ENCODE measurements at places on chromosomes 1 and 21.

GRCh38 chr1:61536174-61537108 lies 188.5 kb downstream of the TM2D1 start:
- DNase-seq: no peak

DNA sequence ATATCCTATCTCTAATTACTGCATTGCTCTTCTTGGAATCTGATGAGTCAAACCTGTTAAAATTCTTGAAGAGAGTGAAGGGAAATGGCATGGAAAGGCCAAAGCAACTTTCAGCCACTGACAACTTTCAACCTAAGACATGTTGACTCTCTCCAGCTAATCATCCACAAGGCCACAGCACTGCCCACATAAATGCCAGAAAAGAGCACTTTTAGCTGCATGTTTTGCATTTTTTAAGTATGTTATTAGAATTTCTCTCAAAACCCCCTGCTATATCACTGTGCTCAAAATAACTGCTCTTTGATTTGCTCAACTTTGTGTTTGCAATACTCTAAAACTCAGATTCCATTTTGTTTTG lies 352.5 kb downstream of the ADGRL2 start:
- DNase-seq: no peak

DNA sequence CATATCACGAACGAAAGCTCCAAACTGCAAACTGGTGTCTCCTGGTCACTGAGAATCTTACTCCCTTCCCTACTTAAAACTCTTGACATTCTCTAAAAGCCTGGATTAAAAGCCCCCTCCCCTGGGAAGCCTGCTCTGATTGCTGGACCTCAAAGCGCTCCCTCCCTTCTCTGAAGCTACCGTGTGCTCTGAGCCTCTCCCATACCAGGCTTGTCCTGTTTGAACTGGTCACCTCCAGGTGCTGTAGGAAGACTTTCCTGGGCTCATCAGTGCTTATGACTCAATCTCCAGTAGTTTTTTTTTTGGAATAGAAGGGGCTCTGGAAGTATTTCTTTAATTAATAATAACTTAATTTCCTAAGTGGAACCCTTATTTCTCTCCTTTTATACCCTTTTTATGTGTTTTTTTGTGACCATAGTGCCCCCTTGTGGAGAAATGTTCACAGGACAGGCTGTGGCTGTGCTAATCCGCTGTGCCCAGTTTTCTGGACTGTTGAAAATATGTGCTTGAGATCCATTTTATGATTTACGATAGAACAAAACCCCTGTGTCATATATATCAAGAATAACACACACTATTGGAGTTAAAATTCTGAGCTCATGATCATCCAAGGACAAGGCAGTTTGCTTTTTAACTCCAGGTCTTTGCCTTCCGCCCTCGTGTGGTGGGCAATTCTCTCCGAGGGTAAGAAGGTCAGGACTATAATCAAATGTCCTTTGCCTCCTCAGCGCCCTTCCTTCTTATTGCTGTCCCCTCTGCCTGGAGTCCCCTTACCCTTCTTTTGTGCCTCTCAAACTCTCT lies 16.9 kb downstream of the MTARC1 start:
- DNase-seq: peak; percentile 42

DNA sequence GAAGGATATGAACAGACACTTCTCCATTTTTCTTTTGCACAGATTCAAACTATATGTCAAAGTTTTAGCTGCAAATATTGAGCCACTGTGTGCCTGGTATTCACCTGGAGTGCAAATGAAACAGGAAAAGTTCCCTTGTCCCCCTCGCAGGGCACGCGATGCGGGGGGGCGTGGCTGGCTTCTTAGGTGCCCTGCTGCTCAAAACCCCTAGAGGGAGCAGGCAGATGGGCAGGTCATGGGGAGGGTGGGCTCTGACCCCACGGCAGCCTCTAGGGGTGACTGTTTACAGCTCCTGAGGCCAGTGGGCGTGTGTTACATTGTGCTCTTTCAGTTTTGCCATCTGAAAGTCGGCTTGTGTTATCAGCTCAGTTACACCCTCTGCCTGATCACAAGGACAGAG lies 931.2 kb upstream of the B3GALT2 start:
- no peak for DNase-seq

DNA sequence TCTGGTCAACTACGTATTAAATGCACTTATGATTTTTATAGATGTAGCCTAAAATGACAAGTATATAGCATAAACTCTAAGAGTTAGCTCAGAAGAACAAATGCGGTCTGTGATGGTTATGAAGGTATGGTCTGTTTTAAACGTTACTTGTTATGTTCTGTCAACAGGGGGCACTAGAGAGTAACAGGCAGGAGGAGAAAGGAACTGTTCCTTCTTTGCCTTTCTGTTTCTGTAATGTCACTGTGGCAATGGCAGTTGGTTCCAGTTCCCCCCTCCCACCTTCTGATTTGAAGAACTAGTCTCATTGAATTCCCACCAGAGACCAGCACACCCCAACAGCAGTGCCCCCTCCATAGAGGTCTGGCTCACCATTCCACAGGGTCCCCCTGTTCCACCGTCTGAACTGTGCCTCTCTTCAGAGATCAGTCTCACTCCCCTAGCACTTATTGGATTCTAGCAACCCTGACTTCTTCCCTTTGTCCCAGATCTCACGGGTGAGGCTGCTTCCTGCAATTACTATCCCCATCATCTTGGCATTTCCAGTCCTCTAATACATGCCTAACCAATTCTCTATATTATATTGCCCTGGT lies 14.0 kb downstream of the KRTAP24-1 start:
- no peak for DNase-seq

- DNase-seq: no peak
Observed at GRCh38 chr1:109116286-109116685, 2.4 kb downstream of the ELAPOR1 start.

Data from astrocyte of the spinal cord (primary cell).